Caki2 (cell line): ENCODE measurements at places on chromosomes 13 and 19. TPM values are rescaled to one million over a fixed set of nuclear protein-coding genes. Genes with fewer than 3 reads are reported as not detected.
A peak's percentile ranks its signal among the peaks of the same experiment; 100 is the strongest.

SLC6A16 gene
- total RNA-seq, result 0.90 and 1.6 TPM in 2 replicates

KLHL1 gene
- total RNA-seq, result not detected in 2 replicates

C19orf18 gene
- total RNA-seq, result not detected in 2 replicates

CRB3 gene
- total RNA-seq, result 22.0 and 34.7 TPM in 2 replicates

LIPE gene
- total RNA-seq, result 5.7 and 13.1 TPM in 2 replicates

LILRB2 gene
- not detected in 2 replicates for total RNA-seq

METTL21C gene
- not detected in 2 replicates for total RNA-seq

FBXO27 gene
- total RNA-seq, result 28.1 and 50.7 TPM in 2 replicates

NLRP11 gene
- total RNA-seq, result 0.14 TPM in 1 of 2 replicates, not detected in the other

SHISA7 gene
- not detected in 2 replicates for total RNA-seq

SIGLEC9 gene
- 1.5 TPM in 1 of 2 replicates, not detected in the other for total RNA-seq

NPAS1 gene
- total RNA-seq, result 2.8 and 3.1 TPM in 2 replicates

C2CD4C gene
- 1.8 and 2.1 TPM in 2 replicates for total RNA-seq

SIGLEC8 gene
- total RNA-seq, result not detected in 2 replicates

FUT6 gene
- not detected in 2 replicates for total RNA-seq

DNA sequence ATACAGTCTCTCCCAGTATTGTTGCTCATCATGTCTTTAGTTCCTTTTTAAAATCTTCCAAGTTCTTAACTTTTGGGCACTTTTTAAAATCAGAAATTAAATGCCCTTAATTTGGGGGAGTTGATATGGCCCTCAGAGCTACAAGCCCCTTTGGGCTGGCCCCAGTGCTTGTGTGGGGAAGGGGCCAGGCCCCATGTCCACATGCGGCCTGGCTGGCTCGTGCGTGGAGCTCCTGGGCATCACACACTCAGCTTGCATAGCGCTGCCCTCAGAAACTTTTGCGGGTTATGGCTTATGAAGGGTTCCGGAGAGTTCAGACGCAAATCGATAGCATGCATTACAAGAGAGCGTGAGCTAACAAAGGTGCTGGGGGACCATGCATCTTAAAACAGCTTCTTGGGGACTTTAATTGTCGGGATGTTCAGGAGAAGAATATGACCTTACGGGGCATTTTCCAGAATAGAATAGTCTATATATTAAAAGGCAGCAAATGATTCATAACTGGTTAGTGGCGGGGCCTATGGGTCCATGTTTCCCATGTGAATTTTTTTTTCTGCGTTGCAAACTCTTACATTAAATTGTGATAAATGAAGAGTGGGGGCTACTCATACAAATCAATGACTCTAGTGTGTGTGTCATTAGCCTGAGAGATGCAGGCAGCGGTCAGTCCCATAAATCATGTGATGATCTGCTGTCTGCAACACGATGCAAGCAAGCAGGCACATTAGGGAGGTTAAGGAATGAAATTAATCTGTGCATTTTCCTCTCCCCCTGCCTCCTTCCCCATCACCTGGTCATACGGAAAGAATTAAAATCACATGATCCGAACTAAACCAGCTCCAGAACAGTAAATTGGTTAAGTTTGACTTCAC is 185.8 kb upstream of the TSHZ3 start:
- DNase-seq, result no peak

- no peak for DNase-seq
Observed at GRCh38 chr13:39847336-39847735, 191.9 kb downstream of the COG6 start.

- DNase-seq, result peak; percentile 79
Observed at GRCh38 chr19:58513694-58514563, 2.1 kb upstream of the SLC27A5 start.

DNA sequence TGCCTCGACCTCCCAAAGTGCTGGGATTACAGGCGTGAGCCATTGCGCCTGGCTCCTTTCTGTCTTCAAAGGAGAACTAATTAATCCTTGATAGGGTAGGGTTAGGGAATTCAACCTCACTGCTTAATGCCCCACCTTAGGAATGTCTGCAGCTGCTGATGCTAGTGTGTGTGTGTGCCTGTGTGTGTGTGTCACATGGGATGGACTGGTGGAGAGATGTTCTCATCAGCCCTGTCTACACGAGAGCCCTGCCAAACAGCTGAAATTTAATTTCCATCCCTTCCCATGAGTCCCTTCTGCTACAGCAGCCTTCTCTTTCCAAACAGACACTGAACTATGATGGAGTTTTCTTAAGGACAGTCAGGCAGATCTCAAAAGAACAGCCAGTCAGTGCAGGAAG is 46.5 kb upstream of the CLDN10 start:
- no peak for DNase-seq

GRCh38 chr19:16389848-16390247 is 65.2 kb downstream of the KLF2 start:
- DNase-seq, result no peak

DNA sequence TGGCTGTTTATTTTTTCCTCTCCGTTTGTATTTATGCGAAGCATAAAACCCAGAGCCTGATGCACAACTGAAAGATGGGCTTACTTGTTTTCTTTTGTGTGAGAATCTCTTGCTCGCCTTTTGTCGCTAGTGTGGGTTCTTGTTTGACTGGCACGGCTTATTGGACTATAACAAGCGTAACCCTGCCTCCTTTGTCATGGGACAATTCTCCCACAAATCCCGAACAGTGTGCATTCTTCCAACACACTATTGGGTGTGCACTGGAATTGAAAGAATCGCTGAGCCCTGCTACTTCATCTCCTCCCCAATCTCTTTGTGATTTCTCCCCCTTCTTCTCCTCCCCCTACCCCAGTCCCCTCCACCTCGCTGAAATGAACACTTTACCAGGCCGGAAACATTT is 110.8 kb downstream of the ZIC5 start:
- DNase-seq, result no peak

DNA sequence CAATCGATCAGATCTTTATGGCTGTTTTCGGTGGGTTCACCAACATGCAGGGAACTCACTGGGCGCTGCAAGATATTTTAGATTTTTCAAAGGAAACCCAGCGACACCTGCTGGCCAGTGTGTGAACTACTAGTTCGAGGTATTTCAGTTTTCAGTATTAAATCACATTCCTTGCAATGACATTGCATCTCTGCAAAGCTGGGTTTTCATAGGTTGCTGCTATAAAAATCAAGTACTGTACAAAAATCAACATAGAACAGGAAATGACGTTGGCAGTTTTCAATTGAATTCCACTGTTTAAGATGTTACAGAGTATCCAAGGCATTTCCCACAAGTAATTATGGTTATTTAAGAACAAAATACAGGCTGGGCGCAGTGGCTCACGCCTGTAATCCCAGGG is 17.6 kb downstream of the LIG1 start:
- peak; percentile 95 for DNase-seq

- no peak for DNase-seq
Observed at GRCh38 chr19:30137747-30138146, 195.7 kb downstream of the URI1 start.

- no peak for DNase-seq
Observed at GRCh38 chr19:2603334-2603733, 99.2 kb downstream of the GNG7 start.

- DNase-seq, result no peak
Observed at GRCh38 chr13:30164146-30164545, 143.2 kb downstream of the KATNAL1 start.

- DNase-seq, result peak; percentile 40
Observed at GRCh38 chr19:2087621-2088100, 8.5 kb downstream of the MOB3A start.

- no peak for DNase-seq
Observed at GRCh38 chr19:15469513-15470297, 5.4 kb upstream of the RASAL3 start.

DNA sequence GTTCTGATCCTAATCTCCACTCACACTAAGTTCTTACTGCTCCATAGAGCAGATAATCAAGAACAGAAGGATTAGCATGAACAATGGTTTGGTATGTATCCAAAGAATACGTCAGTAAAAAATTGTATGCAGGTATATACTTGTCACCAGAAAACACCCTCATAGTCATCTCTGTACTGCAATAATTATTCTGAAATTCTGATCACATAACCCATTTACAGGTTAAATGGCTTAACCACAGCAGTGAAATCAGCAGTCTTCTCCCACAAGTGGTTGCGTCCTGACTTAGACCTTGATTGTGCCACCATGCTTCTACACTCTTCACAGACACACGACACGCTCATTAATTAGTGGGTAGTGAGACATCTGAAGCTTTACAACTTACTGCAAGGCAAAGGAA is 50.9 kb downstream of the LNX2 start:
- no peak for DNase-seq

- DNase-seq, result no peak
Observed at GRCh38 chr13:112219740-112220139, 152.8 kb downstream of the SOX1 start.

GRCh38 chr13:99979453-99980200 is 2.0 kb upstream of the ZIC2 start:
- DNase-seq, result peak; percentile 52

GRCh38 chr13:43567608-43568007 is 219.2 kb downstream of the ENOX1 start:
- no peak for DNase-seq

GRCh38 chr19:31261603-31262212 is 87.5 kb downstream of the TSHZ3 start:
- no peak for DNase-seq

DNA sequence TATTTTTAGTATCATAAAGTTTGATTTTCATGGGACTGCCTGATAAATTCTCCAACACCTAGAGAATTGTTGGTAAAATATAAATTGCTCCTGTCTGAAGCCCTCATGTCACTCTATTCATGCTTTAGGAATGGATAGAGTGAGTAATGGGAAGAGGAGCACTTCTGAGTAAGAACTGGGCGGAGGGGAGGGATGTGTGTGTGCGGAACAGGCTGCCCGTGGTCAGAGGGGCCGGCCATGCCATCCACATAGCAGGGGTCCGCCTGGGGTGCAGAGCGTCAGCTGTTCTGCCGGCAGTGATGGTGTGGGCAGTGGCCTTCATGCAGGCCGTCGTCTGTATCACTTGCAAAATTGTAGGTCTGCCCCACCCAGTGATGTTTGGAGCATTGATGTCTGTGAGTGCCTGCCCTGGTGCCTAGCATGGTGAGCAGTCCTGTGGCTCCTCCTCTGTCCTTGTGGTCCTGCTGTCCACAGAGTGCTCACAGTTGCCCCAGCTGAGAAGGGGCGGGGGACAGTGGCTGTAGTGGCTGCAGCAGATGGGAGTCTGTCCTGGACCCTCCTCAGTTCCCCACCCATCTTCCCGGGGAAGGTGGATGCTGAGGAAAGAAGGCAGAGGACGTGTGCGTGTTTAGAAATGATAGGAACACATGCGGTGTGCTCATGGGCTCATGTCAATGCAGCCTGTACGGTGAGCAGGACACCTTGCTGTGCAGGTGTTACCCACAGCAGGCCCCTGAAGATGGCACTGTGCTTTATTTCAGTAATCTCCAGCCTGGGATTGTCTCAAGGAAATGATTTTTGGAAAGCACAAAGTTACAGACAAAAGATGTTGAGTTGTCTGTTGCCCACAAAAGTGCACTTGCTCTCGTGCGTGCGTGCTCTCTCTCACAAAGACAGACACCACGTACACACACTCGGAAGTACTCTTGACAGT is 49.4 kb upstream of the TEX29 start:
- no peak for DNase-seq

DNA sequence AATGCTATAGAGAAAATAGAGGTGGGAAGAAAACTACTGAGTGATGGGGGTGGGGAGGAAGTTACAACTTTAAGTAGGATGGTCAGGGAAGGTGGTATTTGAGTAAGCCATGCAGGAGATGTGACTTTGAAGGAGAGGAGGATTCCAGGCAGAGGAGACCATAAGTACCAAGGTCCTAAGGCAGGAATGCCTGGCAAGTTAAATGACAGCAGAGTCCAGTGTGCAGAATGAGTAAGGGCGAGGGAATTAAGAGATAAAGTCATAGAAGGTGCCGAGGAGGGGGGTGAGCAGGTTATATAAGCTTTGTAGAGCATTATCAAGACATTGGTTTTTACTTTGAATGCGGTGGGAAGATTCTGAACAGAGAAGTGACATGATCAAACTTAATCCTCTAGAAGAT is 43.2 kb upstream of the WDFY2 start:
- no peak for DNase-seq

GRCh38 chr19:29309637-29310036 is 96.7 kb upstream of the UQCRFS1 start:
- no peak for DNase-seq

- no peak for DNase-seq
Observed at GRCh38 chr19:4114181-4114580, 9.7 kb downstream of the MAP2K2 start.

GRCh38 chr19:33773704-33774624 is 22.7 kb upstream of the KCTD15 start:
- no peak for DNase-seq

- DNase-seq, result no peak
Observed at GRCh38 chr13:41655997-41656396, 198.6 kb downstream of the RGCC start.

DNA sequence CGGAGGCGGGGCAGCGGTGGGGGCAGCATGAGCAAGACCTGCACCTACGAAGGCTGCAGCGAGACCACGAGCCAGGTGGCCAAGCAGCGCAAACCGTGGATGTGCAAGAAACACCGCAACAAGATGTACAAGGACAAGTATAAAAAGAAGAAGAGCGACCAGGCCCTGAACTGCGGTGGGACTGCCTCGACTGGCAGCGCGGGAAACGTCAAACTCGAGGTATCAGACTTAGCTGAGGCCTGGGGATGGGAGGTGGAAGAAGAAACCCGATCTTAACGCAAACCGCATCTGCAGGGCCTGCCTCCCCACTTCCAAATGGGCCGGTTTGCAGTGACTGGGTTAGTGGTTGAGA is 693 bp downstream of the RFXAP start:
- no peak for DNase-seq

GRCh38 chr13:34913040-34913439 is 29.0 kb upstream of the NBEA start:
- no peak for DNase-seq

DNA sequence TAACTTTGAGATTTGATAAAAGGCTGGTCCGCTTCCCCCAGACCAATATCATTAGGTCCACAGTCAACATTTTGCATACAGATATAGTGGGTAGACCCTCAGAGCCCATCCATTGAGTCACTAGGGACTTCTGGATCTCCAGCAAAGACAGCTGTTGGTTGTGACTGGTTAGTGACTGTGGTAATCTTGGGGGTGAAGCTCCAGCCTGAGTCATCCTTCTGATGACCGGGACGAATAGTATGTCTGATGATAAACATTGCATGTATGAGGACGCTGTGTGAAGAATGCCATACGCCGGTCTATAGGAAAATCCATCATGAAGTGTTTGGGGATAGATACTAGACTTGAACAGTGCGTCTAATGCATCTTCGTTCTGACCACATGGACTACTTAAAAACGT is 307.0 kb downstream of the UQCRFS1 start:
- no peak for DNase-seq
